ENCODE measurements at places on chromosomes 4 and X.

DNA sequence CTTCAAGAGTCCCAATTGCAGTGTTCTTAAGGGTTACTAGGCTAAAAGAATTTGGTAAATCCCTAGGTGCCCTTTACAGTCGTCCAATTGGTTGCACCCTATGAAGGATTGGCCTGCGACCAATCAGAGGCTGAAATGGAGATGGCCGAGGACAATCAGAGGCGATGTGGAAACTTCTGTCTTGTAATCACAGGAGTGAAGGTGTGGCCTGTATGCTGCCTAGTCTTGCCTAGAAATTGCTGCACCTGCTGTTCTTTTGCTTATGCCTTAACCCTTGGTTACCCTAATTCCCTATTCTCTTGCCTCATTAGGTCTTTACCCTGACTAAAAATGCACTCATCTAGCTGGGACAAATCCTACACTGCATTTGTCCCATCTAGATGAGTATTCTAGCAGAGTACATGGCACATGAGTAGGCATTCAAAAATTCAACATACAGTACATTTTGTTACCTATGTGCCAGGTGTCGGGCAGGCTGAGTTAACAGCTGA is 1.0 kb upstream of the DCK start:
- DNase-seq = no peak

DNA sequence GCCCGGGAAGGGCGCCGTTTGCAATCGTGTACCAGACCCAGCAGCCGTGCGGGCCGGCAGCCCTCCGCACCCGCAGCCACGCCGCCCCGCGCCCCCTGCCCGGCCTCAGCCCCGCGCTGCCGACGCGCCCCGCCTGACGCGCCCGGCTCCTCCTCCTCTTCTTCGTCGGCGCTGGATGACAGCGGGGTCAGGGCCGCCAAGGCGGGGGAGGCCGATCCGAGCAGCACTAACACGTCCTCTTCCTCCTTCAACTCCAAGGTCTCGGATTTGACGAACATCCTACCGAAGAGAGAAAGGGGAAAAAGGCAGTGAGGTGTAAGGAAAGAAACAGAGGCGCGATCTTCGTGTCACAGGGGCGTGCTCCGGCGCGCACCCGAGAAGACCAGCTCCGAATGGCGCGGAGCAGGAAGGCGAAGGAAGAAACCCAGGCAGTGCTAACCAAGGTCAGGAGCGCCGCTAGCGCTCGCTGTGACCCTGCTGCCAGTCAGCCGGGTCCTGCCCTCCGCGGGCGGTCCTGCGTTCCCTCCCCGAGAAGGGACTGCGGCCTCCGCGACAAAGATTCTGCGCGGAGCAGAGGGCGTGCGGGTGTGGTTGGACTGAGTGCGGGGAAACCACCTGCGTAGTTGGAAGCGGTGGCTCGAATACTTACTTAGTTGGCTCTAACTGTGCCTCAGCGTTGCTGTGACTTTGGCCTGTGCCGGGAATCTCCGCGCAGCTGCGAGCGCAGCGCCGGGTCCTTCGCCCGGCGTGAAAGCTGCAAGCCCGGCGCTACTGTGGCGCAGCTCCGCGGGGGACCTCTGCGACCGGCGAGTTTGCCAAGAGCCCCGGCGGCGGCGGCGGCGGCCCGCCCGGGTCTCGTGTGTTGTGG is 548 bp downstream of the NEUROG2 start:
- no peak for DNase-seq

GRCh38 chr4:123701131-123701575 is 304.6 kb downstream of the SPRY1 start:
- DNase-seq = no peak

DNA sequence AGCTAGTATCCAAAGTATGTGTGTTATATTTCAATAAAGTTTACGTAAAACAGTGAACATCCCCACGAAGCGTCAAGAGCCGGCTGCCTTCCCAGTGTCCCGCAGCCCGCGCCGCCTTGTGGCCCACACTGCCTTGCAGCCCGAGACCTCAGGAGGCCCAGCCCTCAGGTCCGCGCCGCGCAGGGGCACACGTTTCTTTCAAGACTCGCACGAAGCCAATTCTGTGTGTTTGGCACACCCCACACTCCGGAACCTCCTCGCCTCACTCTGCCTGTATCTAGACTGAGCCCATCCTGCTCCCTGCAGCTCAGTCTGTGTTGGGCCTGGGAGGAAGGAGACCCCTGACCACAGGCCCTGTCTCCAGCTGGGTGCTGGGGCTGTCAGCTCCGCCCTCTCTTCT is 5.8 kb downstream of the LRPAP1 start:
- no peak for DNase-seq

DNA sequence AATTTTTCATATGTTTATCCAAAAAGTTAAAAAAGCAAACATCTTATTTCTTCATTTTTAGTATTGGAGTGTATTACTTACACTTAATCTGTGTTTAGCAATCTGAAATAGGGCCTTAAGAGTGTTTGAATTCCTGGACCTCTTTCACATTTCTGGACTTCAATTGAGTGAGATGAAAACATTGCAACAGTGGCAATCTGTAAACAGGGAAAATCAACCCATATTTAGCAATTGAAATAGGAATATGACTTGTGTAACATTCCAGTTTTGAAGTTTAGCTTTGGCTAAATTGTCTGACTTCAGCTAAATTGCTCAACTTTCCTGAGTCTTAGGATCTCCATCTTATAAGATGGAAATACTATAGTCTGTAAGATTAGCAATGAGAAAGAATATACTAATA is 34.6 kb upstream of the FHL1 start:
- DNase-seq = no peak

Measured in RWPE2 (cell line).